Activated B cell treated with CpG ODN at 0.5 μM for 24 hours (primary cell): ENCODE measurements at places on chromosomes 7 and 10. TPM values are rescaled to one million over a fixed set of nuclear protein-coding genes. Genes with fewer than 3 reads are reported as not detected.

The RHOBTB1 gene
- 0.24 and 0.51 TPM in 2 replicates for total RNA-seq

The CRYGN gene
- not detected in 2 replicates for total RNA-seq

The SLC26A5 gene
- total RNA-seq: not detected in 2 replicates

The NUTM2A gene
- total RNA-seq: 1.0 and 1.3 TPM in 2 replicates

The ALDH18A1 gene
- total RNA-seq: 45.9 and 53.0 TPM in 2 replicates

The MSS51 gene
- 4.0 and 5.2 TPM in 2 replicates for total RNA-seq
